ENCODE measurements at places on chromosomes 3 and 15. TPM values are rescaled to one million over a fixed set of nuclear protein-coding genes. Genes with fewer than 3 reads are reported as not detected.
A peak's percentile ranks its signal among the peaks of the same experiment; 100 is the strongest.

GRCh38 chr15:89775815-89776214, 317 bp upstream of the MESP2 start:
- DNase-seq, result no peak

- DNase-seq, result no peak
Observed at GRCh38 chr3:150129166-150129565, 158.5 kb upstream of the PFN2 start.

DNA sequence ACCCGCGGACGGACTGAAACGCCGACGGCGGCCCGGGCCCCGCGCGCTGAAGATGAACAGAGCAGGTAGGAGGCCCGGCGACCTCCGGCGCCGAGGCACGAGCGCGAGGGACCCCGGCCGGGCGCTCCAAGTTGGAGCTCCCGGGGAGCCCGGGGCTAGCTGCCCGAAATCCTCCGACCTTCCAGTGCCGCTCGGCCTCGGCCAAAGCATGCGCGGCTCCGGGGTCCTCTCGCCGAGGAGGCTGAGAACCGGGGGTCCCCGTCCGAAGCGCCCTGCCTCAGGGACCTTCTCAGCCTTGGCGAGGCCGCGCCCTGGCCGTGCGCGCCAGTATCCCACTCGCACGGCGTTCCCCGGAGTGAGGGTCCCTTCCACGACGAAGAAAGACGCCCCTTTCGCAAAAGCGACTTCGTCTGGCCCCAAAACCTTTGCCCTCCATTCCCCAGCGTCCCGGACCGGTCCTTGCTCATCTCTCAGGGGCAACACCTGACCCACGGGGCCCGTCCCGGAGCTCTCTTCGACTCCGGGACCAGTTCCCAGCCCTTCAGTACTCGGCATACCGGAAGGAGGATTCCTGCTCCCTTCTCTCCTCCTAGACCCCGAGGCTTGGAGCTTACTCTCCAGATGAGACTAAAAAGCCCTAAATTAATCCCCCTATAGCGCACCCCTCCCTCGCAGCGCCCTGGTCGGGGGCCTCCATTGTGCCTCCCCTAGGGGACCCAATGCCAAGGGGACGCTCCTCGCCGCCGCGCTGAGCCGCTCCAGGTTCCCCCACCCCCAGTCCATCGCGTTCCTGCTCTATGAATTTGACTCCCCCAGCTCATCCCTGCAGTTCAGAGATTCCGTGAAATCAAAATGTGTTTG, 7.7 kb upstream of the FGD5 start:
- DNase-seq, result no peak

- DNase-seq, result no peak
Observed at GRCh38 chr3:190973771-190974170, 111.3 kb upstream of the GMNC start.

DNA sequence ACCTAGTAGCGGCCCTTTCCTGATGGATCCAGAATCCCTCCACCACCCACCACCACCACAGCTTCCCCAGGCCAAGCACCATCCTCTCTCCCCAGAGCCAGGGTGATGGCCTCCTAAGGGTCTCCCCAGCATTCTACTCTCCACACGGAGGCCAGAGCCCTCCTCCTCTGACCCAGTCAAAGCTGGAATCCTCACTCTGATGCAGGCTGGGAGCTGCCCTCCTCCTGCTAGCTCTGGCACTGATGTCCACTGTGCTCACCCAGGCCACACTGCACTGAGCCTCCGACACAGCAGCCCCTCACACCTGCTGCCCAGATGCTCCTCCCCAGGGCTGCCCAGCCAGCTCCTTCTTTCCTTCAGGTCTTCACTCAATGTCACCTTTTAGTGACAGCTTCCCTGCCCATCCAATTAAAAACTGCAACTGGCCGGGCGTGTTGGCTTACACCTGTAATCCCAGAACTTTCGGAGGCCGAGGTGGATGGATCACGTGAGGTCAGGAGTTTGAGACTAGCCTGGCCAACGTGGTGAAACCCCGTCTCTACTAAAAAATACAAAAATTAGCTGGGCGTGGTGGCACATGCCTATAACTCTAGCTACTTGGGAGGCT, 21.0 kb downstream of the XXYLT1 start:
- no peak for DNase-seq

DNA sequence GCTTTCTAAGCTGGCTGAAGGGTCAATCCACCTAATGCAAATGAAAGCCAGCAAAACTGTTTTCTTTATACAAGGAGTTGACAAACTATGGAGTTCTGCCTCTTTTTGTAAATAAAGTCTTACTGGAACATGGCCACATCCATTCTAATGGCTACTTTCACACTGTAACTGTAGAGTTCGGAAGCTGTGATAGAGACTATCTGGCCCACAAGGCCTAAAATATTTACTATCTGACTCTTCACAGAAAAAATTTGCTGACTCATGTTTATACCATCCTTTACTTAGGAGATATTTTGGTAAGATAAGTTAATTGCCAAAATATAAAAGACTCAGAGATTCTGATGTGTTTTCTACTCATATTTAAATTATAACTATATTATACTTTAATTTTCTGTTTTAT, 93.7 kb upstream of the GK5 start:
- DNase-seq, result no peak

The THBS1 gene
- 226 TPM for total RNA-seq

DNA sequence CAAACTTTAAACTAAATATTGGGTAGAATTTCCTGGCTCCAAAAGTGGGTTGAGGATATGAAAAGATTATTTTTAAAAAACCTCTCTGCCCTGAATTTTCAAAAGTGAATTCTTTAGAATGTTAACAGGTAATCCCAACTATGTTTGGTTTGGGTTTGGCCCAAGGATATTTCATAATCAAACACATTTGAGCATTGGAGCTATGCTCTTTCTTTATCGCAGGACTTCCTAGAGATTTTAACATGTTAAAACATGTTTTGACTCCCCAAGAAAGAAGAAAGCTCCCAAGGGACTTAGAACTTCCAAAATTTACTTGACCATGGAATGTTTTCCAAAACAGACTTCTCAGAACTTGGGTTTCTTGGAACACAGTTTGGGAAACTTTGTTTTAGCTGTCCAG, 75.6 kb upstream of the SYNPR start:
- no peak for DNase-seq

The CYP1A2 gene
- not detected for total RNA-seq

The ANKRD34C gene
- total RNA-seq, result not detected

The TMEM44 gene
- total RNA-seq, result 22.7 TPM

The TRH gene
- total RNA-seq, result not detected

- DNase-seq, result peak; percentile 60
Observed at GRCh38 chr15:98899272-98900021, 108.1 kb downstream of the PGPEP1L start.

DNA sequence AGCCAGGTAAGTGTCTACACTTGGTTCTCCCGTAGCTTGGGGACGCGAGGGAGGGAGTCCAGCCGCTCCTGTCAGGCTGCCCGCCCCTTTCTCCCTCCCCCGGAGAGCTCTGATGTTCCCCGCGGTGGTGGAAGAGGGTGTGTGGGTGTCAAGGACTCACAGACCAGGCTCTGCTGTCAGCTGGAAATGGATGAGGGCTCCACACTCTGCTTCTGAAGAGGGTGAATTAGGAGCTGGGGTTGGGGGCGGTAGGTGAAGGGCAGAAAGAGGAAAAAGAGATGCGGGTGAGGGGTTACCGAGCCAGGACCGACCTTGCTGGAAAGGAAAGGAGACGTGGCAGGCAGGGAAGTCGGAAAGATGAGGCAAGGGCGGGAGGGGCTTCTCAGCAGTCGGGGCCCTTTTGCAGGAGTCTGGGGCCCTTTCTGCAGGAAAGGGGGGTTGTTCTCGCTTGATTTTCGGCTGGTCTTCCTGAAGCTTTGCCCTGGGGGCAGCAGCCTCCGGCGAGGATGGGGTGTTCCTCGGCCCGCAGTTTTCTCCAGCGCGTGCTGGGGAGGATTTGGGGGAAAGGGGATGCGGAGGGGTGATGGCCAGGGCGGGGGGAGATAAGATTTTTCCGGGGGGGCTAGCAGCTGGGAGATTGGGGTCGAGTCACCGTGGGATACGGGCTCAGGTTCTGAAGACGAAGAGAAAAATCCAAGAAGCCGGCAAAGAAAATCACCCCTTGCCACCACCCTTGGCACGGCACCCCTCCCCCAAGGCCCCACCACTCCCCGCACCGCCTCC, 602 bp upstream of the BAHD1 start:
- DNase-seq, result peak; percentile 67

GRCh38 chr3:43162230-43163084, 56.6 kb upstream of the POMGNT2 start:
- DNase-seq, result no peak
